ENCODE measurements at places on chromosomes 1 and 21.

DNA sequence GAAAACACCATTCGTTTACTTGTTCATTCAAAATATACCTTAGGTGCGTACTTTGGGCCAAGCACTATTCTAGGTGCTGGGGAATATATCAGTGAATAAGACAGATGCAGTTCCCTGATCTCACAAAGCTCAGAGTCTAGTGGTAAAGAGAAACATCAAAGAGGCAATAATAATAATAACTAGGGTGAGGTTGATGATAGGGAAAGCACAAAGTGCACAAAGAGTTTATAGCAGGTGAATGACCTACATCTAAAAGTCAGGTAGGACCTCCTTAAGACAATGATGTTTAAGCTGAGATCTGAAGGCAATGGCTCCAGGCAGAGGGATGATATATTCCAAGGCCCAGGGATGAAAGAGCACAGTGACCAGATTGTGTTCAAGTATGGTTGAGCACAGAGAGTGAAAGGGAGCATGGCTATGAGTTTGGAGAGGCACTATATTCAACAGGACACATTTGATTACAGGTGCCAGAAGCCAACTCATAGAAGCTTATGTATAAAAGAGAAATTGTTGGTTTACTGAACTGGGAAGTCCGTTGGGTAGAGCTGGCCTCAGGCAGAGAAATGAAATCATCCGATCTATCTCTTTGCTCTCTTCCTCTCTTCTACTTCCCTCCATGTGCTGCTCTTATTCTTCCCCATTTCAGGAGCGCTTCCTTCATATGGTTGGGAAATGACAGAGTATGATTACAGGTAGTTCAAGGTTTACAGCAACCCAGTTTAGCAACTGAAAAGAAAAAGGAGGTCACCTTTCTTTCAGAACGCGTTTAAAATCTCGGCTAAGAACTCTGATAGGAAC, 23.0 kb upstream of the CCT8 start:
- no peak for DNase-seq

DNA sequence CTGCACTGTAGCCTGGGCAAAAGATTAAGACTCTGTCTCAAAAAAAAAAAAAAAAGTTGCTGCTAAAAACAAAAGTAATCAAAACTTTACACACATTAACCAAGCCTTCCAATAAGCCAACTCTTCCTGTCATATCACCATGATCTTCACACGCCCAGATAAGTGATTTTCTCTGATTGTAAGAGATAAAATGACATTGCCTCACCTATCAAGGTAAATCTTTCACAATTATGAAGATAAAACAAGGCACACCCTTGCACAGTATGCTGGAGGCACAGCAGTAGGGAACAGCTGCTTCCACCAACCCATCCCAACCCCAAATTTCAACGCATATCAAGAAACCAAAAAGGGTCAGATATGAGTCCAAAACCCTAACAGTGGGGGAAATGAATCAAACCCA, 8.8 kb upstream of the TIAM1 start:
- no peak for DNase-seq

DNA sequence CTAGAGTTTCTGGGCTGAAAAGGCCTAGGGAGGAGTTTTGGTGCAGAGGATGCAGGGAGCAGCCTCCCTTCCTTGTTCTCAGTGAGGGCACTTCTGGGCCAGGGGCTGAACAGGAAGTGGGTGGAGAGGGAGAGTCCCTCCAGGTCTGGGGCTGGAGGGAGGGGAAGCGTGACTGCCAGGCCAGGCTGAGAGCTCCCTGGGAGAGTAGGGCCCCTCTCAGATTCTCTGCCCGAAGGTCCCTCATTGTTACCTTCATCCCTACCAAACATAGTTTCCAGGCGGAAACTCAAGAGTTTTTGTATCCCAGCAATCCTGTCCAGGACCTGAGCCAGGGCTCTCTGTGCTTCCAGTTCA, 36.8 kb downstream of the CITED4 start:
- no peak for DNase-seq

DNA sequence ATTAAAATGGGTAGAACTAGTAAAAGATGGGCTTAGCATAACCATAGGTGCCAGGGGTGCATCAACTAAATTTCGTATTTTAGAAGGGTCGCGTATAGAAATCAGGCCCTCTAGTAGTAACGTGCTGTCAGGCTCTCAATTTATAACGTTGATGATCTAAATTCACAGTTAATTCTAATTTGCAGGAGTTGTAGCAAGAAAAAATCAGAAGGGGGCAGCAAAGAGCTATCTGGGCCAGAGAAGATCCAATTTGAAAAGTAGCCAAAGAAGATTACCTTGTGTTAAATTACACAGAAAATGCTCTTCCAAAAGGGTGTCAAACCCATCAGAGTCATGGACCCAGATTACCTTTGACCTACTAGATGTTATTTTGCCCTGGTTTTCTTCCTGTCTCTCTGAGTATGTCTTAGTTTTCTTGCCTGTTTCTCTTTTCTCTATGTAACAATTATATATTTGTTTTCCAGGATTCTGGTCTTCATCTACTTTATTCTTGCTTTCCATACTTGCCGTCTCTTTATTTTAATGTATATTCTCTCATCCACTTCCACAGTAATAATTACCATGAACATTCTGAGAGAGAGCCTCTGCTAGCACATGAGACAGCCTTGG, 1030.9 kb downstream of the AMY1C start:
- DNase-seq = peak; percentile 13

DNA sequence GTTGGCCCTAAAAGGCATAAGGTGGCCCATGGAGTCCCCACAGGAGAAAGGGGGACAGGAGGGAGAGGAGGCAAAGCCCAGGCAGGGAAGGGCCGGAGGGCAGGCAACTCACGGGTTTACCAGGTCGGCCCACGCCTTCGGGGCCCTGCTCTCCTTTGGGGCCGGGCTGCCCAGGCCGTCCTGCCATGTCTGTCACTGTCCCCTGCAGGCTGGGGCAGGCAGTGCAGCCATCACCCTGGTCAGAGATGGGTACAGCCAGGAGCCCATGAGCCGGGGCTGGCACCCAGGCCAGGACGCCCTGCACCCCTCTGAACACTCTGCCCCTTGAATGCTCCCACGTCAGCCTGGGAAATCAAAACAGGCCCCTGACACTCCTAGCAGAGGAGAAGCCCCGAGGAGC, 19.8 kb downstream of the COL16A1 start:
- DNase-seq = no peak

DNA sequence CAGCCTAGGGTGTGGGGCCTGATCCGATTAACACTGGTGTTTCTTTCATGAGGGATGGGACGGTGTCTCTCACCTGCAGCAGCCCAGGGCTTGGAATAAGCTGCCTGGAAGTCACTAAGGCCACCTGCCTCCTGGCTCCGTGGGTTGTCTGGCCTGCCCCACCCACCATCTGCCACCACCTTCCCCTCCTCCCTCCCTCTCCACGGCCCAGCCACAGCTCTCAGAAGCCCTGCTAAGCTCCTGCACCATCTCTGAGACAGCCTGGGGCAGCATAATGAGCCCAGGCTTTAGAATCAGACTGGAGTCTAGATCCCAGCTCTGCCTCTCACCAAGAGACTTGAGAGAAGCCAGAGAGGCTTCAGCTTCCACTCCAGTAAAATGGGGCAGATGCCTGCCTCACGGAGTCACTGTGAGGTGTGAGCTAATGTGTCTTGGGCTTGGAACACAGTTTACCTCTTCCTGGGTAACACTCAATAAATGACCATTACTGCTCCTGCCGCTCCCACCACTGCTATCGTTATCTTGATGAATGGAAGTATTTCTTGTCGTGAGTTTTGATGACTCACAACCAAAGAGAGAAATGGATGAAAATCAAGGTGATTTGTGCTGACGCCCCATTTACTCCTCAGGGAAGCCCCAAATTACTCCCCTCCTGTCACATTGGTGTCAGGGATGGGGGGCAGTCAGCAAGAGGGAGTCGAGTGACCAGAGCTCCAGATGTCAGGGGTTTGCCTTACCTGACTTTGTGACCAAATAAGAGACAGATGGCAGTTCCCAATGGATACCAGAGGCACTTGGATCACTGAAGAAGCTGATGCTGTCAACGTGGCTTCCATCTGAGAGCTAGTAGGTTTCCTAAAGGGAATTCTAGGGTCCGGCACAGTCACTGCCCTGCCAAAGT, 23.5 kb upstream of the C1QA start:
- DNase-seq = no peak

DNA sequence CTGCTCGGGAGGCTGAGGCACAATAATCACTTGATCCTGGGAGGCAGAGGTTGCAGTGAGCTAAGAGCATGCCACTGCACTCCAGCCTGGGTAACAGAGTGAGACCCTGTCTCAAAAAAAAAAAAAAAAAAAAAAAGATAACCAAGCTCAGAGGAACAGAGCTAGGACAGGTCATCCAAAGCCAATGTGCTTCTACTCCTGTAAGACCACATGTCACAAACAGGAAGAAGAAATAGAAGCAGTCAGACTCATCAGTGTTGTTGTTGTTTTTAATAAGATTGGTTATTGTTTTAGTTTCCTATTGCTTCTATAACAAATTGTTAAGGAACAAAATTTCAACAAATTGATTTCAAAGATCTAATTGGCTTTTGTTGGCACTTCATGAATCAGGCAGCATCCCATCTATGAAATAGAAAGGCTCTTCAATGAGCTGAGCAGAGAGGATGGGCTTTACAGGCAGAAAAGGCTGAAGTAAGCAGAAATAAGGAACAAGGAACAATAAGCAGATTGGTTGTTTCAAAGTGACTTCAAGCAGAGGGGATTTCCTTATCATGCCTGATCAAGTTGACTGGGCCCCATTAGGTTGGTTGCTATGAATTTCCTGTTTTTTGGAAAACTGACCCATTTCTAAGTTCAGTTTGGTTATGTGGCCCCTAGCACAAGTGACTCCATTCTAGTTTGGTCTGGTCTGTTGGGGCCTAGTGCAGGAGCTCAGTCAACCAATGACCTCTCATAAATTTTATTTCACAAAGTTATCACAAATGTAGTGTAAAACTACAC, 6.0 kb upstream of the AKNAD1 start:
- no peak for DNase-seq

- no peak for DNase-seq
These were observed 98.1 kb downstream of the KCTD3 start for GRCh38 chr1:215665215-215665614.

DNA sequence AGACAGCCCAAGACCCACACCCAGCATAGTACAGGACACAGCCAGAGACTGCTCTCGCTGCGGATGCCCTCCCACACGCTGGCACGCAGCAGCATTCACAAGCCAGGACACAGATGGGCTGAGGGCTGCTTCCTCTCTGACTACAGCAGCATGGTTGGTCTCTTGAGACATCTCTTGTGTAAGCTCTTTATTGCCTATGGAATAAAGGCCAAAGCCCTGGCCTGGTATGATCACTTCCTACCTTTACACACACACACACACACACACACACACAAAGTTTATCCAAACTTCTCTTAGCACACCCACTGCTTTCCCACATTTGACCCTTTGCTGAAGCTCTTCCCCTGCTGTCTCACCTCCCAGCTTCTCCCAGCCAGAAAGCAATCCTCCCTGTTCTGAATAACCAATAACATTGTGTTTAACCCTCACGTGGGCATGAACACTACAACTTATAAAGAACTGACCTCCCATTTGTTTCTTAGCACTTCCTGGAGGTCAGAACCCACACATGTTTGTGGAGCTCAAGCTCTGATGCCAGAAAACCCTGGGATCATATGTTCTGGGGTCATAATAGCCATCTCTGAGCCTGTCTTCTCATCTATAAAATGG, 1.2 kb upstream of the LUZP1 start:
- DNase-seq = no peak

GRCh38 chr1:17684810-17685209, 70.3 kb upstream of the ACTL8 start:
- DNase-seq = peak; percentile 36
